Activated CD8-positive, alpha-beta T cell treated with anti-CD3 and anti-CD28 coated beads, Interleukin-2, amount 10 ng/mL, durations not matched to agents 7 days and 5 days (primary cell): ENCODE measurements at places on chromosomes 7 and 10. TPM values are rescaled to one million over a fixed set of nuclear protein-coding genes. Genes with fewer than 3 reads are reported as not detected.

DNA sequence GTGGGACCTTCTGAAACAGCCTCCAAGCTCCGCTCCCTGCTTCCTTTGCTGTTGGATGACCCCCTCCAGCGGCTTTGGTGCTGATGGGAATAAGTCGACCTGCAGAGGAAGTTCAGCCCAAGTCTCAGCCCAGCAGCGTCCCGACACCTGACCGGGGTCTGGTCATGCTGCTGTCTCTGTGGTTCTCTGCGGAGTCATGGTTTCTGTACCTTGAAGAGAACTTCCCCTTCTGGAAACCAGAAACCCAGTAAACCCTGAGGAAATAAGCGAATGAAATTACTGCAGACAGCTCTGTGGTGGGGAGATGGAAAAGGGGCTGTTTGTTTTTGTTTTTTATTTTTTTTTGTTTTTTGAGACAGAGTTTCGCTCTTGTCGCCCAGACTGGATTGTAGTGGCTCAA lies 18.3 kb upstream of the ZNF12 start:
- peaks cover 2% of the 10 kb centered on the region for H3K27me3 ChIP-seq
- DNase-seq, result no peak
- no peak overlapping the region for H3K4me3 ChIP-seq
- H3K4me1 ChIP-seq, result peaks cover 13% of the 10 kb centered on the region

- no peak for DNase-seq
- no peaks in the 10 kb centered on the region for H3K27me3 ChIP-seq
- peak overlapping the region; percentile 87 for H3K27ac ChIP-seq
- H3K4me3 ChIP-seq, result peak overlapping the region; percentile 55
Observed at GRCh38 chr10:35150308-35150707, 23.7 kb downstream of the CREM start.

DNA sequence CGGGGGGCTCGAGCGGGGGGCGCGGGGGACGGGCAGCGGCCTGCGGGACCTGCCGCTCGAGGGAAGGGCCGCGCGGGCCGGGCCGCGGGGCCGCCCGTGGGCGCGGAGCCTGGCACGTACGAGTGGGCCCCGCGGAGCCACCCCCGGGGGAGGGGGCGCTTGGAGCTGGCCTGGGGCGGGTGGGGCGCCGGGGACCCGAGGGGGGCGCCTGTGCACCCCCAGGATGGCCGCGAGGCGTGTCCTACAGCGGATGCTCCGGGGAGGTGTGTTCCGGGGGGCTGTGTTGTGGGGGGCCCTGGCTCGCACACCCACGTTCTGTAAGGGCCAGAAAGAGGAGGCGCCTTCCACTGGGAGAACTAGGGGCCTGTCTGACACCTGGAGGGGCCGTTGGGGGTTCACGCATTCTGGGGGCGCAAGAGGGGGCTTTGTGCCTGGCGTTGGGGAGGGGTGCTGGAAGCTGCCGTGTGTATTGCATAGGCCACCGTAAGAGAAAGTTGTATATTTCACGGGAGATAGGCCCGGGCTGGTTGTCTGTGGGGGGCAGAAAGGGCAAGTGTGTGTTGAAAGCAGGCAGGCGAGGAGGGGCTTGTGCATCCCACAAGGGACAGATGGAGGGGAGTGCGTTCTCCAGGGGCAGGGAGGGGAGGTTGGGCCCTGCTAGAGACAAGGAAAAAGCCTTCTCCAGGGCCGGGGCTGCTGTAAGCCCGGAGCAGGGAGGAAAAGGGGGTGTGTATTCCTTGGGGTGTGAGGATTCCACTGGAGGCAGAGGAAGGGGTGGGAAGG lies 663 bp downstream of the VPS37D start:
- peaks cover 36% of the 10 kb centered on the region for H3K27me3 ChIP-seq
- peak overlapping the region; percentile 49 for H3K4me3 ChIP-seq
- peaks cover 5% of the 10 kb centered on the region for H3K4me1 ChIP-seq
- H3K36me3 ChIP-seq, result no peaks in the 10 kb centered on the region
- H3K27ac ChIP-seq, result no peak overlapping the region

The PTPN20 gene
- total RNA-seq, result not detected

GRCh38 chr10:72329290-72330068 lies 25.2 kb downstream of the DNAJB12 start:
- H3K4me3 ChIP-seq, result peak overlapping the region; percentile 64
- no peaks in the 10 kb centered on the region for H3K27me3 ChIP-seq
- DNase-seq, result peak; percentile 35
- H3K4me1 ChIP-seq, result peaks cover 85% of the 10 kb centered on the region
- peaks cover 40% of the 10 kb centered on the region for H3K36me3 ChIP-seq

DNA sequence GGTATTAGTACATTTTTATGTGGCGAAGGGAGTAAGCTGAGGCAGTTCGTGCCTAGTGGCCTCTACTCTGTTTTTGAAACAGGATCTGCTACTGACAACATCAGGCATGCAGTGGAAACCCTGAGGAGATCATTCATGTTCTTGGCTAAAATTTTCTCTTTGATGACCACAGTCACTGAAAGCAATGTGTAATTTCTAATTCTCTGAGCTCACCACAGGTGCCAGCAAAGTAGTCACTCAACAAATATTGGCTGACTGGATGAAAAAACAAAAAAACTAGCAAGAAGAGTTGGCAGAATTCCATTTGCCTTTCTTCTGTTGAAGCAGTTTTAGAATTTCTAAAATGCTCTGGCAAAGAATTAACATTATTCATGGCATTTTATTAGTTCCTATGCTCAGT lies 176.5 kb upstream of the KCTD7 start:
- H3K27ac ChIP-seq, result no peak overlapping the region
- H3K36me3 ChIP-seq, result peaks cover 6% of the 10 kb centered on the region
- DNase-seq, result no peak
- H3K27me3 ChIP-seq, result no peaks in the 10 kb centered on the region
- peaks cover 11% of the 10 kb centered on the region for H3K4me1 ChIP-seq

The CHAT gene
- not detected for total RNA-seq

The DPCD gene
- 6.2 TPM for total RNA-seq

GRCh38 chr10:112250555-112250954 lies 32.6 kb upstream of the TECTB start:
- no peak overlapping the region for H3K27ac ChIP-seq
- peaks cover 1% of the 10 kb centered on the region for H3K36me3 ChIP-seq
- no peak overlapping the region for H3K4me3 ChIP-seq
- H3K4me1 ChIP-seq, result no peaks in the 10 kb centered on the region
- H3K27me3 ChIP-seq, result no peaks in the 10 kb centered on the region
